Stimulated activated CD8-positive, alpha-beta memory T cell treated with anti-CD3 and anti-CD28 coated beads, Interleukin-7, amount 100 ng/mL, for 48 hours (primary cell): ENCODE measurements at places on chromosomes 3 and 15.

- DNase-seq: no peak
Observed at GRCh38 chr3:61080737-61081445, 170.4 kb downstream of the FHIT start.

GRCh38 chr15:36359286-36359685, 220.1 kb upstream of the CDIN1 start:
- no peak for DNase-seq

- DNase-seq: no peak
Observed at GRCh38 chr15:38308797-38309196, 56.2 kb downstream of the SPRED1 start.

DNA sequence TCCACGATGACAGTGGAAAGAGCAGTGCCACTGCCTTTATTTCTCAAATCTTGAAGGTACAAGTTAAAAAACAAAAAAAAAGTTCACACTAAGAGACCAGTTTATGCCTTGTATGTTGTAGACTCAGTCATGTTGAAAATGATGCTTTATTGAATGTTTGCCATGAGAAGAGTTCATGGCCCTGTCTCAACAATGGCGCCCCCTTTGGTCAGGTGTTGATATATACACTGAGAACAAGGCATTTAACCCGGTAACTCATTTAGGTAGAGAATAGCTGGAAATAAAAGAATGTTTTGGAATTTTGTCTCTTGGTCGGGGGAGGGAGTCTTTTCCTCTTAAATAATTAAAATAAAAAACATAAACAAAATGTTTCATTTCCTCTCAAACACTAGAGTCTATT, 145.6 kb upstream of the SLC2A2 start:
- DNase-seq: no peak

DNA sequence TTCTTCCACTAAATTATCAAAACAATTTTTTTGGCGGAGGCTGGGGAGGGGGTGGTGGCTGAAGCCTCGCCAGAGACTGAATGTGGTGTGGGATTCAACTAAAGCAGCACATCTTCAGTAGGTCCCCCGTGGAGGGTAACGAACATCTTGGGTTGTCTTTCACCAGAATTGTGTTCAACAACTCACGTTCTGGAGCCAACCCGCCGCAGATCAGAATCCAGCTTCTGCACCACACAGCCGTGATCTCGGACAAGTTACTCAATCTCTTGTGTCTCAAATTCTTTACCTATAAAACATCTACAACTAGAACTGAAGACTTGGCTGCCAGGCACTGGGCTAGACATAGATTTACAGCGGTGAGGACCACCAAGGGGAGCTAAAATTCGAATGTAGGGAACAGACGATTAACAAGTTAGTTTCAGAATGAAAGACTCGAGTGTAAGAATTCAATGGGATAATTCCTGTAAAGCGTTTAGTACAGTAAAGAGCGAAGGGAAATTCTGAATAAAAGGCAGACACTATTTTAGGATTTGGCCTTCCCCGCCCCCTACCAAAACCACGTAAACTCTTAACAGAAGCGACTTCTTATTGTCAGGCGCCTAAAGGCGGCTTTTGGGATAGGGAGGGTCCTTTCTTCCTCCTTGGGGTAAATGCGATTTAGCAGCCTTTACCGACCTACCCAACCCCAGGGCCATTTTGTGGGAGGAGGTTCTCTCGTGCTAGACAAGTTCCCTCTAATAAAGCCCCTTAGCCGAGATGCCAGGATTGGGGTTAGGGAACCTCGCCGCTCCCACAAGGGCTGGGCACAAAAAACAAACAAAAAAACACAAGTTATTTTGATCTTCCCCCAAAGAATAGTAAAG, 697 bp upstream of the RAB5A start:
- no peak for DNase-seq

- no peak for DNase-seq
Observed at GRCh38 chr3:55591888-55592287, 104.8 kb upstream of the WNT5A start.

- no peak for DNase-seq
Observed at GRCh38 chr3:38723569-38724391, 74.3 kb upstream of the SCN5A start.

DNA sequence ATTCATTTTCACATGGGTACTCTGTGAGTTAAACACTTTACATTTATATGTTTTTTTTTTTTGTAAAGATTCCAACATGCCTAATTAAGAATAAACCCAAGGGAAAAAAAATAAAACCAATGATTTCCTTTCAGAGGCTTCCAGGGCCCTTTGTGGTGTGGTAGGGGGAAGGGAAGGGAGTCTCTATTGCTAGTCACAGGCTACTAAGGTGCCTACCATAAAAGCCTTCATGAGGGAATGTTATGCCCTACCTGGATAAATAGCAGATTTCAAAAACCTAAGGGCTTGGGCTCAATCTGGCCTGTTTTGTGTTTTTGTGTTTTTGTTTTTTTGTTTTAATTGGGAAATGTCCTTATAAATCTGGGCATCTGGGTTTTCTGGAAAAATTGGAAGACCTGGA, 38.9 kb upstream of the SSR3 start:
- DNase-seq: no peak

DNA sequence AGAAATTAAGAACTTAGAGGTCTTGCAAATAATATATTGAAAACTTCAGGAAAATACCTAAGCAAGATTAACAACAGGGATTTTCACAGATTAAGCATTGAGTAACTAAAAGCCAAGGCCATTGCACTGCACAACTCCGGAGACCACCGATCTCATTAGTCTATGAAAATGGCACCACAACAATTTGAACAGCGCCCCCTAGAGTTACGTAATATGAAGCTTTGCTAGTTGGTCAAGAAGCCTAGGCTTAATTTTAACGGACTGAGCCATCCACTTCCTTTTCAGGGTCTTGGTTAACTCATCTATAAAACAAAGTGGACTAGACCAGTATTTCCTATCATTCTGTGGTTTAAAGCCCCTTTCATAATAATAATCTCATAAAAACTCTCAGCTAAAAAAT, 24.8 kb downstream of the TMEM212 start:
- no peak for DNase-seq

GRCh38 chr15:80093854-80094418, 34.5 kb downstream of the ZFAND6 start:
- no peak for DNase-seq

DNA sequence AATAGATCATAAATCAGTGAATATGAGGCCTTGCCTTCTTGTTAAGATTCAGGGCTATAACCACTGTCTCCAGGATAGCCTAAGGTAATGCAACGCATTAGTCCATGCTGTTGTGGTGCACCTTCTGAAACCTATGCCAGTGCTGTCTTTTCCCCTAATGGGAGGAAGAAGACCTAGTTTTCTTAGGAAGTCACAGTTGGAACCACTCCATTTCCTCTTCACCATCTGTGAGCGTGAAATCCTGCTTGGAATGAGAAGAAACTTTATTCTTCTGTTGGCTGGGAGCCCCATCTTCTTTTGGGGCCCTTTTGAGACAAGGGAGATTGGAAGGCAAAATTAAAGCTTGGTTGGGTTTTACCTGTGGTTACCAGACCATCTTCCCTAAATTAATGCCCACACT, 25.9 kb upstream of the SLC7A14 start:
- DNase-seq: no peak

DNA sequence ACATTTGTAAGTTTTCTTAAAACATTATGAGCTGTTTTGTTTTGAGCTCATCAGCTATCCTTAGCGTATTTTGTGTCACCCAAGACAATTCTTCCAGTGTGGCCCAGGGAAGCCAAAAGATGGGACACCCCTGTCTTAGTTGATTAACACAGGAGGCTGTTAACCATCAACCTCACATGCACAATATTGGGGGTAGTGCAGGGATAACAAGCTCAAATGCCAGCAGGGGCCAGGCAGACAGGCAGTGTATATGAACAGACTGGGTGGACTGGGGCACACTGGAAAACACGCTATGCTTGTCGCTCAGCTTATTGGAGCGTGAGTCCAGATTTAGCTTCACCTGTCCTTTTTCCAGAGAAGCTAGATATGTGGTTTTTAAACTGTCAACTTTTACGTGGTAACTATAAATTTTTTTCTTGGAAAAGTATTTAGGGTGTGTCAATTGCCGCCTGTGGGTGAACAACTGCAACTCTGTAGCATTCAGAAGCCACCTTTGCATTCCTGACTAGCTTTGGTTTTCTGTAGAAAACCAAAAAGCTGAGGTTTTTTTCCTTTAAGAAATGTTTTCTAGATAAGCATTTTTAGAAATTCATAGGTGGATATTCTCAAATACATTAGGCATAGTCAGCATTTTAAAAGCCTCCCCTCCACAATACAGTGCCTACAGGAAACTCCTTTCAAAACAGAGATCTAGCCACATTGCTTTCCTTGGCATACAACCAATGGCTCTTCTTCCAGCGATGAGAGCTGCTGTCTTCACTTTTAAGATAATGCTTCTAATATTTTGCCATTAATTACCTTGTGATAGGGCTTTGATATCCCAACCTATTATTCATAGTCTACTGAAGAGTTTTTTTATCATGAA, 14.6 kb downstream of the PSMD6 start:
- DNase-seq: no peak

- no peak for DNase-seq
Observed at GRCh38 chr3:65960087-65960486, 78.6 kb downstream of the MAGI1 start.

- DNase-seq: no peak
Observed at GRCh38 chr3:23994244-23994569, 49.1 kb downstream of the NR1D2 start.

GRCh38 chr15:68408971-68409370, 23.0 kb downstream of the ITGA11 start:
- no peak for DNase-seq
